Natural killer cell treated with Interleukin-12 subunit alpha and Interleukin-12 subunit beta and Interleukin-15 and Interleukin-18, amount 100 ng/mL, for 72 hours (primary cell): ENCODE measurements at places on chromosomes 6 and 20.

GRCh38 chr6:34901930-34902329 is 12.9 kb downstream of the ANKS1A start:
- no peak for DNase-seq

DNA sequence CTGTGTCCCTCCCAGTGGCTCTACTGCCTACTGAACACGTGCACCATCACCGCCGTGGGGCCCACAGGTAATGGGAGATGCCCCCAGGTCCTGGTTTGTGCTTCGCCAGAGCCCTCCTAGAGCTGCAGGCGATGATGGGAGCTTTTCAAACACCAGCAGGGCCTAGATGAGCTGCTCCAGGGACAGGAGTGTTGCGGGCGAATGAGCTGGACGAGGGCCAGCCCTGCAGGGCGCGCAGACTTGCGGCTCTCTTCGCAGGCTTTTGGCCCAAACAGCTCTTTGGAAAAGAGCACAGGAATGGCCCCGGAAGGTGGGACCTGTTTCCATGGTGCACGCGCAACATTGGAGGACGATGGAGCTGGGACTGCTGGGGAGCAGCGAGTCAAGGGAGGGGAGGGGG is 409.3 kb upstream of the SULF2 start:
- no peak for DNase-seq

DNA sequence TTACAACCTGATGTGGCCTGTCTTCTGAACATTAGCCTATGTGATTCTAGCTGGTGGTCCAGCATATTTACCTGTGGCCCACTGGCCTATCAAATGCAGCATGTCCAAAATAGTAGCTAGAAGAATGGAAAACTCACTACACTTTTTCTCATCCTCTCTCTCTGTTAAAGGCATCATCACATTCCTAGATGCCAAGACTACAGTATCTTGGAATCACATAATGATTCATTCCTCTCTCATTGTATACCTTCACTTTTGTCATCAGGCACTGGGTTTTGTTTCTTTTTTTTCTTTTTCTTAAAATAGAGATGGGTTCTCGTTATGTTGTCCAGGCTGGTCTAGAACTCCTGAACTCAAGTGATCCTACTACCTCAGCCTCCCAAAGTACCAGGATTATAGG is 45.0 kb downstream of the FAM83B start:
- no peak for DNase-seq

- no peak for DNase-seq
Measured at GRCh38 chr20:40339661-40340449, 349.2 kb downstream of the MAFB start.

DNA sequence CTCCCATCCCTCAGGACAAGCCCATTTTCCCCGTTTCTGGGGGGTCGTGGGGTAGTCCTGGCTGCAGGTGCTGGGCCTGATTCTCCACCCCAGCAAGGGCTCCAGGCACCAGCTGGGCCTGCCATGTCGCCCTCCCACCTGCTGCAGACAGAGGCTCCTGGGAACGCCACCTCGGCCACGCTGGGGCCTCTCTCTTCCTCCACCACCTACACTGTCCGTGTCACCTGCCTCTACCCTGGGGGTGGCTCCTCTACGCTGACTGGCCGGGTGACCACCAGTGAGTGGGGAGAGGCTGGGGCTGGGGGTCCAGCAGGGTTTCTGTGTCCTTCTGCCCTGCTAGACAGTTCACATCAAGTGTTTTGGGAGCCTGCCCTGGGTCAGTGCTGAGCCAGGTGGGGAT is 19.3 kb downstream of the COL20A1 start:
- DNase-seq = no peak

- DNase-seq = no peak
Measured at GRCh38 chr6:145694083-145694737, 41.1 kb downstream of the EPM2A start.

DNA sequence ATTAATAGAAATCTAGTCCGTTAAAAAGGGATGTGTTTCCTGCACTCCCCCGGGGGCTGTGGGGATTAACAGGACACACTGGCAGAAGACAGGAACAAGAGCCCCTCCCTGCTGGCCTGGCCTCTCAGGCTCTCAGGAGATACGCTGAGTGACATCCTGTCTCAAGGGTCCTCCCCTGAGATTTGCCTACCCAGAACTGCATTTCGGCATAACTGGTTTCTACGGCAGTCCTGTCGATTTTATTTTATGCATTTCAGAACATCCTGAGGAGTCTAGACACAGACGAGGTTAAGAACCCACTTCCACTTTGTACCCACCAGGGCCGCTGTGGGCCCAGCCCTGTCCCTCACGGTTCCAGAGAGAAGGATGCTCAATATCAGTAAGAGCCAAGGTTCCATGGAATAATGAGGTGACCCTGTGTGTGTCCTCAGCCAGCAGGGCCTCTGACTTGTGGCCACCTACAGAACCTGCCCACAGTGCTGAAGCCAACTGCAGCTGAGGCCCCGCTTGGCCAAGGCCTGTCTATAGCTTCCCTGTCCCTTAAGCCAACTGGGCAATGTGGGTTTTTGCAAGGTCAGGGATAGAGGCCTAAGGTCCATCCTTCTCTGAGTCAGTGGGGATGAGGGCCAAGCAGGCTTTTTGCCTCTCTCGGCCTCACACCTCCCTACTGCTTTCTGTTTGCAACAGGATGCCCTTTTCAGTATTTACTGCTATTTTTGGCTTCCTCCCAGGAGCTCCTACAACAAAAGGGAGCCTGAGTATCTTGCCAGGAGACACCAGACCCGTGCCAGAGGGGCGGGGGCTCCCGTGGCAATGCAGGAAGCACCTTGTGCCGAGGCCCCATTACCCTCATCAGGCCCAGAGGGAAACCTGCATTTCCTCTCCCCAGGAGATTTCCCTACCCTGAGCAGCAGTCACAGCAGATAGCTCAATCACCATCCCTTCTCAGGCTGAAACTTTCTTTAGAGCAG is 14.7 kb downstream of the UQCC2 start:
- DNase-seq = no peak
